ENCODE measurements at places on chromosomes 1 and 21.

DNA sequence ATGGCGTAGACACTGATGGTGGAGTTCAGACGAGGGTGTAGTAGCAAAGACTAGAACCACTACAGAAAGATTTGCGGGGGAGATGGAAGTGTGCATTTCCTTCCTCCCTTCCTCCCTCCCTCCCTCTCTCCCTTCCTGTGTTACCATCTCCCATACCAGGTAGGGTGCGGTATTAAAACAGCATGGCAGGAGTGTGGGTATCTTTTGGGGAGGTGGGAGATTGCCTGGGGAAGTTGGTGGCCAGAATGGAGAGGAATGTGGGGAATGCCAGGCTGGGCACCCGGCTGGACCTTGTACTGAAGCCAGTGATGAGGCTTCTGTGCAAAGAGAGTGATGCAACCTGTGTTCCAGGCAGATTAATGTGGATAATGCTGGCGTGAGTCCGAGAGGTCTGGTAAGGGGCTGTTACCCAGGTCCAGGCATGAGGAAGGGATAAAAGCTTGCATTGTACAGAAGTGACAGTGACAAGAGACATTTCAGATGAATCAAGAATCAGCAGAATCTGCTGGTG, 30.3 kb upstream of the PPP2R5A start:
- DNase-seq = no peak

DNA sequence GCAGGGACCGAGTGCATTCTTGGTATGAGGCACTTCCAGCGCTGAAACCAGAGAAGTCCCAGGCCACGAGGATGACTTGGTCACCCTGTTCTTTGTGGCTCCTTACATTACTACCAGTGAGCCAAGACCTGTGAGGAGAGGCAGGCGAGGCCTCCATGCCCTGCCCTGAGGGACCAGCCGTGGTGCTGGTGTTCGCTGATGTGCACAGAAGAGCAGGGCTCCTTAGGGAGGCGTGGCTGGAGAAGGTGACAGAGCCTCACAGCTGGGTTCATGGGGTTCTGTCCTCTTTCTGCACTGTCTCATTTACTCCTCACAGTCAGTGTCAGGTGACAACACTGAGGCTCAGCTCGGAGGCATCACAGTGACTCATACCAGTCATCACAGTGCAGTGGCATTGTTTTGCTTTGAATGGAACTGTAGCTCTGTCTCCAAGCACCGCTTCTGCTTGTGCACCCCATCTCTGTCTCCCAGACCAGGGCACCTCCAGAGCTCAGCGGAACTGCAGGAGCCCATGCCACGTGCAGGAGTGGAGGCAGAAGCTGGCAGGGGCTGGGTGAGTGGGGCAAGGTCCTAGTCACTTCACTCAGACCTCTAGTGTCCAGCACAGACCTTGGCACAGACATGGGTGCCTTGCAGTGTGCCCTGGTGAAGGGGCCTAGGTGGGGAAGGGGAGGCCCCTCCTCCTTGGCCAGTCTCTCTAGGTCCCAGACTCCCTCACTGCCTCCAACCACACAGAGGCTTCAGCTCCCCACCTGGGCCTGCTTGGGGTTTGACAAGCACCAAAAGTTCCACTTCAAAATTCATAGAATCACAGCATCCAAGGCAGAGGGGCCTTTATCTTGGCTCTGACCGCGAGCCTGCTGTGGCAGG, 310.9 kb downstream of the MATN1 start:
- no peak for DNase-seq

DNA sequence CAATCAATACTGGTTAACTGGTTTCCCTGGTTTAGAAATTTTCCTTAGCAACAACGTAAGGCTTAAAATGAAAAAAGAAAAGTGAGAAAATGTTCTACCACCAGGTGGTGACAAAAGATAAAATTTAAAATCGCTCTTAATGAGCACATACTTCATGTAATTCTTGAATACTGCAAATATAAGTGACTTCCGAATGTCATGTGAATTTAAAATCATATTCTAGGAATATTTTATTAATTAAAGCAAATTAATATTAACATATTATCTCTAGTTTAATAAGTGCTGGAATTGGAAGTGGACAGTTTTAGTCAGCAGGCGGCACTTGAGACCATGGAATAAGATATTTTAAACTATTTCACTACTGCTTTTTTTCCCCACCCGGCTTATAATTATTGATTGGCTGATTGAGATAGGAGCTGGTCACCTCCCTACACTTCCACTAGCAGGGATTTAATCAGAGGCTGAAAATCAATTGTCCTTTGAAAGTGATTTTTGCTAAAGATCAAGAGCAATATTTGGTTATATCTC, 5.0 kb upstream of the ADAMTS1 start:
- no peak for DNase-seq

DNA sequence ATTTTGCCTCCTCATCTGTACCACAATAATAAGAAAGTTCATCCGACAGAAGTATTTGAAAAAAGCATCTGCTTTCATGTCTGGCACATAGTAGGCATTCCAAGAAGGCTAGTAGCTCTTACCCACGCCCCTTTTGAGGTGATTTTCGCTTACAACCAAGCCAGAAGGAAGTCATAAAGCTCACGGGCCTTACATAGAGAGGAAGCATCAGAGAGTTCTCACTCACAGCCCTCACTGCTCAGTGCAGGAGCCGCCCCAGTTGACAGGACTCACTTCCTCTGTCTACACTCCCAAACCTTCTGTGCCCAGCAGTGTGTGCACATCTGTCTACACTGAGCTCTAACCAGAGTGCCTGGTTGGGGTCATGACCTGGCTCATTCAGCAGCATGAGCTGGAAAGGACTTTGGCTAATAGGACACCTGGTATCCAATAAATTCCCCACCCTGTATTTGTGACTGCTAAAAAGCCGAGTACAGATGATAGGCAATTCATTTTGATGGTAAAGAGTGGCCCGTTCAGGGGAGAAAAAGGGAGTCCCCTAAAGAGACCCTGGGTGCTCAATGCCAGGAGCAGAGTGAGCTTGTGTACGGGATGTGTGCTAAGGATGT, 36.8 kb upstream of the DUSP10 start:
- peak; percentile 41 for DNase-seq

- DNase-seq = no peak
Measured at GRCh38 chr1:193730017-193730416, 543.6 kb upstream of the B3GALT2 start.

DNA sequence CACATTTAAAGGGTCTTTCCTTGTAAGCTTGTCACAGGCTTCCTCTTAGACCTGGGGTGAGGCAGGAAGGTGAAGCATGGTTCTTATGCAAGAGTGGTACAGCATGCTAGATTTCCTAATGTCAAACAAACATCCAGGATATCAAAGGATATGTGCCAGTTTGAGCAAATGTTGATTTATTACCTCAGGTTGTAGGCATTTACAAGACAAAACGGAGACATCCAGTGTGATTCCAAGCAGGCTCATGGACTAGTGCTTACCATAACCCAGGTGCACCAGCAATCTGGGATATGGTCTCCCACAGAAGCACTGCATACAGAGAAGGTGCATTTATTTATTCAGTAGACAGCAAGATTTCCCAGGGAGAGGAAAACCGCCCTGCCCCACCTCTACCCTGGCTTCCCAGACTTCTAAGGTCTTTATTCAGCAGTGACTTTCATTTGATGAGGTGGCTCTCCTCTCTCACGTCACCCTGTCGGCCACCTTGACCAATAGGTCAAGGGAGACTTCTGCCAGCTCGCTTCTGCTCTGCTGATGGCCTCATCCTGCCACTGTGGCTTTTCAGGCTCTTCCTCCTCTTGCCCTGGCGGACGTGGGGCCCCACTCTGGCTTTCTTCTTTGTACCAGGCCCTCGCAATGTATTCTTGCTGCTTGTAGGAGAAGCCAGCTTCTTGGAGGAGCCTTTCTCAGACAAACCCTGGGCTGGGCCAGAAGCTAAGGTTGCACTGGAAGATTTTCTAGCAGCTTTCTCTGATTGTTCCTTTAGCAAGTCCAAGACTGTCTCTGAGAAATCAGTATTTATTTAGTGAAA, 25.6 kb downstream of the HHIPL2 start:
- no peak for DNase-seq

DNA sequence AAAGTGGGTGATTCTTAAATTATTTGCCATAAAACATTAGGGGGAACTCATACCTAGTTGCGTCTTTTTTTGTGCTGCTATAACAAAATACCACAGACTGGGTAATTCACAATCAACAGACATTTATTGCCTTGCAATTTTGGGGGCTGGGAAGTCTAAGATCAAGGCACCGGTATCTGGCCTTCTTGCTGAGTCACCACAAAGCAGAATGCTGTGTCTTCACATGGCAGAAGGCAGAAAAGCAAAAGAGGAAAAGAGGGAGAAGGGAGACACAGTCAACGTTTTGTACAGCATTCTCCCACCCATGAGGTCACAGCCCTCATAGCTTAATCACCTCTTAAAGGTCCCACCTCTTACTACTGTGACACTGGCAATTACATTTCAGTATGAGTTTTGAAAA, 291.0 kb downstream of the CHRM3 start:
- no peak for DNase-seq

GRCh38 chr21:42755766-42756579, 102.6 kb downstream of the PDE9A start:
- DNase-seq = no peak

- no peak for DNase-seq
Measured at GRCh38 chr21:38329162-38329561, 72.4 kb downstream of the KCNJ15 start.

DNA sequence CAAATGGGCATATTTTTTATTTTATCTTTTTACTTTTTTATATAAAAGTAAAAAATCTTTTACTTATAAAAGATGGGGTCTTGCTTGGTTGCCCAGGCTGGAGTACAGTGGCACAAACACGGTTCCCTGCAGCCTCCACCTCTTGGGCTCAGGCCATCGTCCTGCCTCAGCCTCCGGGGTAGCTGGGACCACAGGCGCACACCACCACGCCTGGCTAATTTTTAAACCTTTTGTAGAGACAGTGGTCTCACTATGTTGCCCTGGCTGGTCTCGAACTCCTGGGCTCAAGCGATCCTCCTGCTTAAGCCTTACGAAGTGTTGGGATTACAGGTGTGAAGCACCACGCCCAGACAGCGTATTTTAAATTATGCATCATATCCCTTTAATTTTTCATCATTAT, 986 bp downstream of the H6PD start:
- DNase-seq = no peak

GRCh38 chr1:30750731-30751291, 6.8 kb downstream of the LAPTM5 start:
- DNase-seq = no peak

- no peak for DNase-seq
Measured at GRCh38 chr1:81387446-81387845, 413.3 kb upstream of the ADGRL2 start.

GRCh38 chr1:30856260-30856790, 52.2 kb downstream of the SDC3 start:
- no peak for DNase-seq

DNA sequence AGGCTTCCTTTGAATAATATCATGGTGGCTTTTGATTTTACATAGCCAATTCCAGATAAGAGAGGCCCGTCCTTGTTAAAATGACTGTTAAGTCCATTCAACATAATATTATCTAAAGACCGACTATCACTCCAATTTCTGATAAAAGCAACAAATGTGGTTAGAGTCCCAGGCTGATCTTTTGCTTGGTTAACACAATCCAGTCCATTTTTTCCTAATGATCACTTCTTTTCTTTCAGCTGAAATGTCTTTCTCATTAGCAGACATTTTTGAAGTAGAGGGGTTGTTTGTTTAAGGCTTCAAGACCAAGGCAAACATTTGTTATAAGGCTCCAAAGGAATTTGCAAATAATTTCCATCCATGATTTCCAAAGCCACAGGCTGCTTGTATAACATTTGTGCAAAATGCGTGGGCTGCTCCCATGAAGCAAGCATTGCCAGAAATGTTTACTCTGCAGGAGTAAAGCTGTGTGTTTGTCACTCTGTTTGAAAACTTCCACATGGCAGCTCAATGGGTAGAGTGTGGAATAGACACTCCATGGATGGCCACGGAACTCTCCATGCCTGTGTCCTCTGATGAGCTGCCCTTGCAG, 111.5 kb downstream of the PSMG1 start:
- DNase-seq = no peak

- no peak for DNase-seq
Measured at GRCh38 chr1:32266921-32267591, 16.0 kb downstream of the LCK start.

DNA sequence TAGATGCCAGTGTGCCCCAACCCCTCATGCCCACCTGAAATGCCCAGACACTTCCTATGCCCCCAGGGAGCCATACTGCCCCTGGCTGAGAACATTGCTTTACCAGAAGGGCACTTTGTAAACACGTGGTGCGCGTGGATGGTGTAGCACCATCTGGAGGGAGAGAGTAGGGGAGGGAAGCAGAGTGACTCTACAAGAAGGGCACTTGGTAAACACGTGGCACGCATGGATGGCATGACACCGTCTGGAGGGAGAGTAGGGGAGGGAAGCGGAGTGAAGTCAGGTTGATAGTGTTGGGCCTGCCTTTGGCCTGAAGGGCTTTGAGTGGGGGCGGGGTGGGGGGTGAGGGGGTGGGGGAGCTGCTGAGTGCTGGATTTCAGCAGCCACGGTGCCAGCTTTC, 324.0 kb upstream of the VAMP3 start:
- DNase-seq = no peak

DNA sequence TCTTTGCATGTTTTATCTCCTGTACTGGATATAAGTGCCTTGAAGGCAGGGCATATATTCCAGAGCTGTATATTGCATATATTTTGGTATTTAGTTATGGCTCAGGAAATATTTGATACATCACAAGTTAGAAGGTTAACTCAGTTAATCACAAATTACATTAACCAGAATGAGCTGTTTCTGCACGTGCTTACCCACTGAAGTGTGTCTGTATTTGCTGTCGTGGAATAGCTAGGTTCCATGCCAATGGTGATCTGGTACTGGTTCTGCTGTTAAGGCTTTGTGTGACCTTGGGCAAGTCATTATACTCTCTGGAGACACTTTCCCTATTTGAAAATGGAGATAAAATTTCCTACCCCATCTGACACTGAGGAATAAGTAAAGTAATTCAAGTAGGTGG, 50.7 kb downstream of the OSBPL9 start:
- no peak for DNase-seq

GRCh38 chr1:33338440-33339211, 17.7 kb upstream of the A3GALT2 start:
- DNase-seq = no peak

GRCh38 chr1:42941640-42942330, 16.9 kb downstream of the SLC2A1 start:
- no peak for DNase-seq

- DNase-seq = no peak
Measured at GRCh38 chr1:37574834-37575480, 18.2 kb downstream of the DNALI1 start.

GRCh38 chr1:76679534-76680152, 187.6 kb upstream of the ST6GALNAC5 start:
- no peak for DNase-seq

- DNase-seq = no peak
Measured at GRCh38 chr1:47522935-47523834, 85.3 kb downstream of the FOXD2 start.

GRCh38 chr1:101181930-101182329, 54.9 kb upstream of the S1PR1 start:
- DNase-seq = no peak

- DNase-seq = no peak
Measured at GRCh38 chr1:162138112-162138511, 68.6 kb downstream of the NOS1AP start.

DNA sequence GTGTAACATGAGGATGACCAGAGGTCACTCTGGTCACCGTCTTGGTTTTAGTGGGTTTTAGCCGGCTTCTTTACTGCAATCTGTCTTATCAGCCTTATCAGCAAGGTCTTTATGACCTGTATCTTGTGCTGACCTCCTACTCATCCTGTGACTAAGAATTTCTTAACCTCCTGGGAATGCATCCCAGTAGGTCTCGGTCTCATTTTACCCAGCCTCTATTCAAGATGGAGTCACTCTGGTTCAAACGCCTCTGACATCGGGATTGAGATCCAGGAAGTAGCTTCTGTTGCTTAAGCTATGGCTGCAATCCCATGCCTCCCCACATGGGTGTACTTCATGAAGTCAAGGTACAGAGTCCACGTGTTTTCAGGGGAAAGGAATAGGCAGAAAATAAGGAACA, 19.9 kb downstream of the FMN2 start:
- DNase-seq = no peak

Data from stimulated activated CD4-positive, alpha-beta T cell treated with anti-CD3 and anti-CD28 coated beads, Interleukin-2, amount 100 ng/mL, for 24 hours (primary cell).